ENCODE measurements at places on chromosomes 6 and 20.

DNA sequence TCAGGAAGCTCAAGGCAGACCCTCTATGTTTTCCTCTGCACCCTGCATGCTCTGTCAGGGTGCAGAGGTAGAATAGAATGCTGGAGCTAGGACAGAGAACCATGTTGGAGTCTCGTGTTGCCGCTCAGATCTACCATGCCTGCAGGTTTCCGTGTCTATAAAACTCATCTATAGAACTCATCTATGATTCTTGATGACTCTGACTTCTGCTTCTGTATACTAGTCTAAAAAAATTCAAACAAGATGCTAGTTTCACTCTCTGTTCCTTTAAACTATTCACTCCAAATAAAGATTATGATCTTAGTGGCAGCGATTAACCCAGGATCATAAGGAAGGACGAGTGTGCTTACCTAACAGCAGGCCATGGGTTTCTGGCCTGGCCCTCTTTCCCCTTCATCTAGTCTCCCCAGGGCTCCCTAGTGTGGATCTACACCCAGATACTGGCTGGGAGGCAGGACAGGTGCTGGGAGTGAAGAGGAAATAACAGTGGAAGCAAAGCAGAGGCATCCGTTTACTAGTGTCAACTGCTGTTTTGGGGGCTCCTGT is 162.7 kb upstream of the SUPT3H start:
- no peak for DNase-seq

DNA sequence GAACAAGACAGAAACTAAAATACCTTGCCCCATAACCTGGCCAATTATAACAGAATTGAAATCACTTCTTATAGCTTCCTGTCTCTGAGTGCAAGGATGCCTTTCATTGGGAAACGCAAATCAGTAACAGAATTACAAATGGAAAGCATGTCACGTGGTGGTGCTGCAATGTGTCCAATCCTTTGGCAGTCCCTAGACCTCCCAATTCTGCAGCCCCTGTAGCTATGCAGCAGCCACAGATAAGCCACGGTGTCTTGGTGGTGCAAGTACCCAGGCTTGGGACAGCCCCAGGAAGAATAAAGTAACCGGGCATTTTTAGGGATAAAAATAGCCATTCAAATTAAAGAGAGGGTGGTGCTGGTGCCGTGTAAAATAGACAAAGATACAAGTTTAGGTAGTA is 134.6 kb upstream of the CCN2 start:
- DNase-seq: no peak

DNA sequence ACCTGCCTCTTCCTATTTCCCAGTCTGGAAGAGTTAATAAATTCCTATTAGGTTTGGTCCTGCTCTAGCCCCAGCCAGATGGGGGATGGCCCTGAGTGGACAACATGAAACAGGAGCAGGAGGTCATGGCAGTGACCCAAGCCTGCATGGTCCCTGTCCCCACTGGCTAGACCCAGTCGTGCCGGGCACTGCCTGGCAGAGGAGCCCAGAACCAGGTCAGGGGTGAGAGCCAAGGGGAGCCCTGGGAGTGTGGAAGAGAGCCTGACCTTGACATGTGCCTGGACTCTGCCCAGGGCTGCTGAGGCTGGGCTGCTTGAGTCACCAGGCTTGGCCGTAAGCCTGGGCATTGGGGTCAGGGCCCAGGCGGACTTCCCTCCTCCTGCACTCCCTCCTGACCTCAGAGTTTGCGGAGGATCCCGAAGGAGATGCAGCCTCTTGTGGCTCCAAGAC is 3.6 kb downstream of the AVP start:
- no peak for DNase-seq

GRCh38 chr20:12030470-12030869 is 112.8 kb downstream of the BTBD3 start:
- peak; percentile 5 for DNase-seq

- no peak for DNase-seq
Observed at GRCh38 chr6:146785001-146785585, 186.3 kb downstream of the ADGB start.

Measured in DMS79 treated with DMSO at 0.1 percent for 48 hours (cell line).